ENCODE measurements at places on chromosomes 4 and X.

DNA sequence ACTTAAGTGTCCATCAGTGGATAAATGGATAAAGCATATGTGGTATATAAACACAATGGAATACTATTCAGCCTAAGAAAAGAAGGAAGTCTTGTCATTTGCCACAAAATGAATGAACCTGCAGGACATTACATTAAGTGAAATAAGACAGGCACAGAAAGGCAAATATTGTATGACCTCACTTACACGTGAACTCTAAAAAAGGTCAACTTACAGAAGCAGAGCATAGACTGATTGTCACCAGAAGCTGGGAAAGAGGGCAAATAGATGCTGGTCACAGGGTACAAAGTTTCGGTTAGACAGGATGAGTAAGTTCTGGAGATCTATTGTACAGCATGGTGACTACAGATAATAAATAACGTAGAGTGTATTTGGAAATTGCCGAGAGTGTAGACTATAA, 247.7 kb downstream of the RAB28 start:
- no peak for DNase-seq

DNA sequence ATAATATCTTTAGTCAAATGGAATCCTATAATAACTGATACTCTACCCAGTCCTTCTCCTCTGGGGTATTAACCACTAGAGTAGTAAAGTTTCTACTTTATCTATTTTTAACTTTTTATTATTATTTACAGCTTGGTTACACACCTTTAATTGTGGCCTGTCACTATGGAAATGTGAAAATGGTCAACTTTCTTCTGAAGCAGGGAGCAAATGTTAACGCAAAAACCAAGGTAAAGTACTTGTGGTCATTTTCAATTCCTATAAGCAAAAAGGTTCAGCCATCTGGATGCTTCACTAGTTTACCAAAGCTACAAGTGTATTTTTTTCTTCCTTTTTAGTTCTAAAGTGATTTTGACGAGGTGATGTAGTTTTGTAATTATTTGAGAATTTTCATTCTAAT, 238.8 kb downstream of the ANK2 start:
- DNase-seq: no peak

DNA sequence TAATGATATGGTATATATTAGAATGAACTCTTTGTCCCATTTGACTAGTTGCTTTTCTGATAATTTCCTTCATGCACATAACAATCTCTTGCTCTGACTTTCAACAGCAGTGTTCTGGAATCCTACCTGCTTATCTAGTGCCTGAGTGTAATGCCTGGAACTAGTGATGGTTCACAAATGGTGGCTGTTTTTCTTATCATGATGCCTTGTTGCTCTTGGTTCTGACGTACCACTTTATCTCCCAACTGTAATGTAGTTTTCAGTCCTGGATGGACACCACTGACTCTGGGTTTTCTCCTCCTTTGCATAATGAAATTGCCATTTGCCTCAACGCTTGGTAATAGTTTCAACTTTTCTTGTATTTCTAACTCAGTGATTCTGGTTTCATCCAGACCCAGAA, 25.5 kb upstream of the LUZP4 start:
- no peak for DNase-seq

DNA sequence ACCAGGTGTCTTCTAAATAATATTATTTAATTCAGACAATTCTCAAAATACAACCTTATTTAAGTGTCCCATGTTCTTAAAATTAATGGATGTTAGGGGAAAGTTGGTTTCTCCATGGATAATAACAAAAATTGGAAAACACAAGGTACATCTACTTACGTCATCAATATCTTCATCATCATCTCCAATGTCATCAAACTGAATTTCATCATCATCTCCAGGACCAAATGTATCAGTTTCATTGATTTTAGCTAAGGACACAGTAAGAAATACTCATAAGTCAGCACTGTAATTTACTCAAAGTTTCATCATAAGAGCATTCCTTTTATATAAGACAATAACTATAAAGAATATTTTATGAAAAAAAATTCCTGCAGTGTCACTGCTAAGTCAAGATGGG, 11.3 kb downstream of the EIF1AX start:
- DNase-seq: no peak

- DNase-seq: peak; percentile 68
Observed at GRCh38 chrX:47579537-47579936, 2.7 kb upstream of the TIMP1 start.

DNA sequence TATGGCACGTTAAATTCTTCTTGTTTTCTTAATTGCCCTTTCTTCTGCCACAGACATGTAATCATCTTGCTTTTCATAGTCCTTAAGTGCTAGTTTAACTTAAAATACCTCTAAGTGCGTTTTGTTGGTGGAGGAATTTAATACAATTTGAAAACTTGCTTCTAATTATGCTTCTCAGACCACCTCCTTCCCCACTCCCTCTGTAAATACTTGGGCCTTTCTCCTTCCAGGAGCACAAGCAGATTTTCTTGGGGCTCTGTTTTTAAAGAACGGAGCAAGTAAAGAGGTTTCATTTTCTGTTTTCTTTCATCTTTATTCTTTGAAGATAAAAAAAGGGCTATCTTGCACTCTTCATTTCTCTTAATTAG, 559 bp upstream of the PCDH18 start:
- no peak for DNase-seq

DNA sequence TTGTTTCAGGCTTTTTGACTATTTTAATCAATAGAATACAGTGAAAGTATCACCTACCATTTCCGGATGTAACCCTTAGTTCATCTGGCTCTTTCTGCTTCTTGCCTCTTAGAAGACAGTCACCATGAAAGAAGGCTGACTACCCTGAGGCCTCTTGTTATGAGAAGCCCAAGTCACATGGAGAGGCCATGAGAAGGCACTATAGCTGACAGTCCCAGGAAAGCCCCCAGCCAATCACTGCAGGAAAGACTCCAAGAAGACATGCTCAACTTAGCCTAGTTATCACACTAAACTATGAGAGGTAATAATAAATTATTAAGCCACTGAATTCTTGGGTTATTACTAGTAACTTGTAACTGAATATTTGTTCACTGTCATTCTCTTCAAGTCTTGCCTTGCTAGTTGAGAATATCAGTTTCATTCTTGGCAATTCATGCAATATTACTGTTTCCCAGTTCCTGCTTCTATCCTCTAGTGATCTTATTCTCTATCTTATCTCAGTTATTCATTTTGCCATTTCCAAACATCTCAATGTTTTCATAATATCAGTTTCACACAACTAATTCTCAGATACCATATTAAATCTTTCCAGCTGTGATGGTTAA, 57.1 kb upstream of the GUCY1A1 start:
- DNase-seq: no peak

- DNase-seq: no peak
Observed at GRCh38 chrX:43964936-43965335, 8.3 kb downstream of the NDP start.

- DNase-seq: no peak
Observed at GRCh38 chrX:115988825-115989224, 181.7 kb upstream of the AGTR2 start.

DNA sequence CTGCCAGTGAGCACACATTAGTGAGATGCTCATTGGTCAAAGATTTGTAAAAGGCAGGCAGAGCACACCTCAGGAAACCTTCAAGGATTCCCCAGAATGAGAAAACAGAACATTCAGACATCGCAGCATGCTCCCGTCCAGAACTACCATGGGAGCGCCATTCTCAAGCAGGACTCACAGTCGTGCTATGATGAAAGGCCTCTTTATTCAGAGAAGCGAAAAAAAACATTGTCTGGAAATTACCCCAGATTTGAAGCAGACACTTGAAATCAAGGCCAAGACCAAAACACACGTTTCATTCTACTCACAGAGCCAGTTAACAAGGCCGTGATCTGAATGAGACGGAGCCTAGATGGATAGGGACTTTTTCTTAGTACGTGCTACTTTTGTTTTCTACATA, 961.8 kb upstream of the TENM3 start:
- no peak for DNase-seq

DNA sequence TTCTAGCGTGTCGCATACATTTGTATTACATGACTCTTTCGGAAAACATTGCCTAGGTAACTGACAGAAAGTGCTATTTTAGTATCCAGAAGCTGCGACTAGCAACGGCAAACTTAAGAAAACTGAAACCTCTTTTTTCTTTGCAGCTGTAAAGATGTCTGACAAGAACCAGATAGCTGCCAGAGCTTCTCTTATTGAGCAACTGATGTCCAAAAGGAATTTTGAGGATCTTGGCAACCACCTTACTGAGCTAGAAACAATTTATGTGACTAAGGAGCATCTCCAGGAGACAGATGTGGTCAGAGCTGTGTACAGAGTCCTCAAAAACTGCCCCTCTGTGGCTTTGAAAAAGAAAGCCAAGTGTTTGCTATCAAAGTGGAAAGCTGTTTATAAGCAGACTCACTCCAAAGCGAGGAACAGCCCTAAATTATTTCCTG, 9.4 kb downstream of the TCEANC start:
- peak; percentile 23 for DNase-seq

GRCh38 chrX:65575022-65575421, 40.4 kb upstream of the LAS1L start:
- DNase-seq: no peak

DNA sequence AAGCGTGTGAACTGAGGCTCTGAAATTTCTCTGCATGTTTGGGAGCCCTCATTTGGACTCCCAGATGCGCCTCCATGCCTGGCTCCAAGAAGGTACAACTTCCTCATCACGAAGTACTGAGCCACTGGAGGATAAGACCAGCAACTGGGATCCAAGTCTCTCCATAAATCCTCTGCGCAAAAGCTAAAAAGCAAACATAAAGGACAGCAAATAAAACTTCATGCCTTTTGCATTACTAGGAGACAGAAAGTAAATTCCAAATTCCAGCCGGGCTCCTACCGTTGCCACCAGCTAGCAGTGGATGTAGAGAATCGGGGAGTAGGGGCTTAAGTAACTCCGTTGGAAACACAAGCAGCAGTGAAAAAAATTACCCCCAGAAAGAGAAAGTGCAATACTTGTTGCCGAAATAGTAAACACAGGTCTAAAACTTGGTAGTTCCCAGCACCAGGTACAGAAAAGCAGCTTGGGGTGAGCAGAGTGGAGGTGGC, 477.1 kb upstream of the TENM3 start:
- no peak for DNase-seq

- DNase-seq: no peak
Observed at GRCh38 chrX:101219864-101220346, 319 bp downstream of the DRP2 start.

- no peak for DNase-seq
Observed at GRCh38 chrX:2220829-2221567, 279.8 kb downstream of the DHRSX start.

DNA sequence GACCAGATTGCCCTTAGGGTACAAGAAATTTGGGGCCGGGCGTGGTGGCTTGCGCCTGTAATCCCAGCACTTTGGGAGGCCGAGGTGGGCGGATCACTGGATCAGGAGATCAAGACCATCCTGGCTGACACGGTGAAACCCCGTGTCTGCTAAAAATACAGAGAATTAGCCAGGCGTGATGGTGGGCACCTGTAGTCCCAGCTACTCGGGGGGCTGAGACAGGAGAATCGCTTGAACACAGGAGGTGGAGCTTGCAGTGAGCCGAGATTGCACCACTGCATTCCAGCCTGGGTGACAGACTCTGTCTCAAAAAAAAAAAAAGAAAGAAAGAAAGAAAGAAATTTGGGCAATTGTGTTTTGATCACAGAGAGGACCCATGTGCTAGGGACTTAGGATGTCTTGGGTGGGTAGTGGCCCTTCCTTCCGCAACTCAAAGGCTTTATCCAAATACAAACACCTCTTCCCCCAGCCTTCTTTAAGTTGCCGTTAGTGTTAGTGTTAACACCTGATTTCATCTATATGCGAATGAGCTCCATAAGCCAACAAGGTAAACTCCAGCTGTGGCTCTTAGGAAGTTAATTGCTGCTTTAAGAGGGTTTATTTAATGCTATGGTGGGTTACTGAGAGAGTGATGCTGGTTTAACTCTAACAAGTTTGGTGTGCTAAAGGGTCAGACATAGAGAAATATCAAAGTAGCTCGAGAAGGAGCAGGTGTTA, 8.6 kb upstream of the CCDC110 start:
- DNase-seq: no peak

GRCh38 chr4:75800972-75801371, 76.6 kb downstream of the USO1 start:
- DNase-seq: no peak

DNA sequence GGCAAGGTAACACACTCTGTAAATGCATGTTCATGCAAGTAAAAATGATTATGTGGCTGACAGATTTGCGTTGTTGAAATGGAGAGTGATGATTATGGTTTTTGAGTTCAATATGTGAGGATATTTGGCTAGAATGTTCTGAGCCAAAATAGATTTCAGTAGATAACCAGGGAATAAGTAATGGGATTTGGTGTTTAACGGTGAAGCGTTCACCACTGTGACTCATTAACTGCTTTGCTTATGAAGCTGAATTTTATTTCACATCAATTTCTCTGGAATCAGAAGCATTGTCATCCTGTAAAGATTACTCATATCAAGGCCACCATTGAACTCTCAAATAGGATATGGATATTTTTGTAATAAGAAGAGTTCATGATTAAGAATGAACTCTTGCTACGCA, 11.7 kb downstream of the AFP start:
- DNase-seq: no peak

DNA sequence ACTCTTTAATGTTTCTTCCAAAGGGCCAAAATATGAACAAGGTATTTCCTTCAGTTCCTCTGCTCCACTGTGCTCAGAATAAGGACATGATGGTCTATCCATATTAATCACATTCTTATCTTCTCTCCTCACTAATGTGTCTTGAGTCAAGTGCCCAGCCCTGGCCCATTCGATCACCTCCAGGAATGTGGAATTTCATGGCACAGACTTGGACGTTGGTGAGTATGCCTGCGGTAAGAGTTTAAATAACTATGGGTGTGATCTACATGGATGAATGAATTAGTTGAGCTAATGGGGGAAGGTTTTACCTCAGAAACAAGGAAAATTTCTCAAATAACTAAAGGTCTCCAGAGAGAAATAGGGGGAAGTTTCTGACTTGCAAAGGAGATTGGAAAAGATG, 174.0 kb downstream of the NPFFR2 start:
- DNase-seq: no peak

DNA sequence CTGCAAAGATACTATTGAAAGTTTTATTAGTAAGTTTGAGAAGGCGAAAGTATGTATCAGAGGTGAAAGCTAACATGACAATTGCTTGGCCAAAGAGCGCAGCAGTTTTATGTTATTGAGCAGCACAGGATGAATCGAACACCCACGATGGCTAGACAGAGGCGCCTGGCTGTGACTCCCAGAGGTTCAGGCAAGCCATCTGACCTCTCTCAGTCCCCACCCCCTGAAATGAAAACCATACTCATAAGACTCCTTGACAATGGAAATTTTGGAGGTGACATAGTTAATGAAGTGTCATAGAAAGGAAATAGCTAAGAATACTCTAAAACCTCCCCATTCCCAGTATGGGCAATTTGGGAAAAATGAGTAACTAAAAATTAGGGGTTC, 70.6 kb downstream of the MGST2 start:
- DNase-seq: no peak

DNA sequence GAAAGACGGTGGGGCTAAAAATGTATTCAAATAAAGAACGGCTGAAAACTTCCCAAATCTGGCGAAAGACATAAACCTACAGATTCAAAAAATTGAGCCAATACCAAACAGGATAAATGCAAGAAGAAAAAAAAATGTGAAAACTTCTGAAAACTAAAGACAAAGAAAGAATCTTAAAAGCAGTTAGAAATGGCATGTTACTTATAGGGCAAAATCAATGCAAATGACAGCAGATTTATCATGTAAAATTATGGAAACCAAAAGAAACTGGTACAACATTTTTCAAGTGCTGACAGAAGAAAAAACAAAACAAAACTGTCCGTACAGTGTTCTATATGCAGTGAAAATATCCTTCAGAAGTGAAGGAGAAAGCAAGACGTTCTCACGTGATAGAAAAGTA, 239.0 kb downstream of the PDGFC start:
- no peak for DNase-seq
